ENCODE measurements at places on chromosomes 13 and 19.

- DNase-seq = no peak
Measured at GRCh38 chr13:39485314-39485700, 117.7 kb downstream of the LHFPL6 start.

- DNase-seq = no peak
Measured at GRCh38 chr13:59229401-59229800, 934.3 kb downstream of the DIAPH3 start.

- no peak for DNase-seq
Measured at GRCh38 chr19:18418483-18419194, 559 bp upstream of the SSBP4 start.

GRCh38 chr19:58364146-58364545, 1.6 kb upstream of the ZNF497 start:
- no peak for DNase-seq

DNA sequence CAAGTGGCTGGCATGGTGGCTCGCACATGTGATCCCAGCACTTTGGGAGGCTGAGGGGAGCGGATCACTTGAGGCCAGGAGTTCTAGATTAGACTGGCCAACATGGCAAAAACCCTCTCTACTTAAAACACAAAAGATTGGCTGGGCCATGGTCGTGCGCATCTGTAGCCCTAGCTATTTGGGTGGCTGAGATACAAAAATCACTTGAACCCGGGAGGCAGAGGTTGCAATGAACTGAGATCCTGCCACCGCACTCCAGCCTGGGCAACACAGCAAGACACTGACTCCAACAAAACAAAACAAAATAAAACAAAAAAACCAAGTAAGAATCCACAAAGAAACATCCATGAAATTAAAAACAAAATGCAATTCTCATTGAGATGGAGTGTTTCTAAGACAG, 630.6 kb downstream of the UQCRFS1 start:
- no peak for DNase-seq

DNA sequence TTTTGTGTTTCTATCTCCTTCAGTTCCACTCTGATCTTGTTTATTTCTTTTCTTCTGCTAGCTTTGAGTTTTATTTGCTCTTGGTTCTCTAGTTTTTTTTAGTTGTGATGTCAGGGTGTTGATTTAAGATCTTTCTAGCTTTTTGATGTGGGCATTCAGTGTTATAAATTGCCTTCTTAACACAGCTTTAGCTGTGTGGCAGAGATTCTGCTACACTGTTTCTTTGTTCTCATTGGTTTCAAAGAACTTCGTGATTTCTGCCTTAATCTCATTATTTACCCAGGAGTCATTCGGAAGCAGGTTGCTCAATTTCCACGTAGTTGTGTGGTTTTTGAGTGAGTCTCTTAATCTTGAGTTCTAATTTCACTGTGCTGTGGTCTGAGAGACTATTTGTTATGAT, 251.7 kb upstream of the HTR2A start:
- DNase-seq = no peak

GRCh38 chr13:99374169-99374991, 67.2 kb upstream of the GPR183 start:
- no peak for DNase-seq

DNA sequence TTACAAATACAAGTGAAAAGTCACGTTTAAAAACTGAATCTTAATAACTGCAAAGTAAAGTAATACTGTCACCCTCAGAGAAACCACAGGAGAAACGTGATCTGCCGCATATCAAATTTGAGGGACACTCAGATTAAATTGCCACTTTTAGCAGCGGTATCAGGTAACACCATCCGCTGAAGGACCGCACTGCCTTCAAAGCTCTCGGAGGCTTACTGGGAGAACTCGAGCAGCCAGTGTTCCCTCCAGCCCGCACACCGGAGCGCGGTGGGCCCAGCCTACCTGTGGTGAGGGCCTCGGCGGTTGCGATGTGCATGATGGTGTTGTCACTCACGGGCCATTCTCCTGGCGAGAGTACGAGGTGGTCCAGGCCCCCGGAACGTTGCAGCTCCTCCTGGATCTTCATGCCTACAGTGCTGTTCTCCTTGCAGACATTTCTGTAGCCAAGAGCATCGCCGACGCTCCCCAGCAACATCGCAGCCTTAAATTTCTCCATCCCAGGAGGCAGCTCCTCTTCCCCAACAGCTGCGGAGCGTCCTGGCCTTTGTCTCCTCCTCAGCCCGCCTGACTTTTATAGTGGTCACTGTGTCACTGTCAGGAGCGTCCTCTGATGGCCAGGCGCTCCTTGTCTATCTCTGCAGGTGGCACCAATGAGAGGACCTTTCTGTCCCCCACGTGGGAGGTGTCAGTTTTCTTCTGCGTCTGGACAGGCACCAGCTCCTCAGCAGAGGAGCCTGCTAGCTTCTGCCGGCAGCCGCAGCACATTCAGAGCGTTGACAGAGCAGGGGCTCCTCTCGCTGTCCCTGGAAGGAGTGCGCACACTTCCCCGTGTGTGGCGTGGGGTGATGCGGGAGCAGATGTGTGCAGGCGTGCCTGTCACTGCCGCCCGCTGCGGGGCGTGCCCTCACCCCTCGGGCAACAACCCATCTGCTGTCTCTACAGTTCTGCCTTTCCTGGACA, at the start of gene ADPRHL1:
Gene ADPRHL1, minus strand, starts transcription at position 547 of the 960 bp plus-strand sequence. Its CDS starts 51 bp downstream, at position 496.
- no peak for DNase-seq

GRCh38 chr13:88704600-88705275, 1033.6 kb downstream of the SLITRK5 start:
- DNase-seq = no peak

- DNase-seq = peak; percentile 33
Measured at GRCh38 chr19:28701491-28701890, 511.5 kb downstream of the UQCRFS1 start.

GRCh38 chr19:10295305-10295846, 5.6 kb downstream of the ICAM5 start:
- no peak for DNase-seq

DNA sequence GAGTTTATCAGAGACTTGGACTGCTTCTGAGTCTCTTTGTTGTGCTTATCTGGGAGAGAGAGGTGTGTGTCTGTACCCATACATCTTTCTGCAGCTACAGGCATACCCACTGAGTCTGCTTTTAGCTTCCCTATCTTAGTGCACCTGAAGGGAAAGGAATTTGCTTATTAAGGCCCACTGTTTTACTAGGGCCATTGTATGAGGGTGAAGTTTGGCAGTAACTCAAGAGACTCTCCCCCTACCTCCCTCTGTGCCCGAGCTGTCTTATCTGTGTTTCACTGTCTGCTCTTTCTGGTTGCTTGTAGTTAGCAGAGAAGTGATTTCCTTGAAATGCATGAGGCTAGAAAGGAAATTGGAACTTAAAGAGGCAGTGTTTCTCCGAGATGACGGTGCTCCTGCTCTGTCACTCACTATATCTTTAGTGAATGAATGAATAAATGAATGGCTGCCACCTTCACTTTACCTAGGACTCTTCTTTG, 678 bp upstream of the CD33 start:
- no peak for DNase-seq

GRCh38 chr13:44263751-44264620, 109.6 kb upstream of the SERP2 start:
- no peak for DNase-seq

DNA sequence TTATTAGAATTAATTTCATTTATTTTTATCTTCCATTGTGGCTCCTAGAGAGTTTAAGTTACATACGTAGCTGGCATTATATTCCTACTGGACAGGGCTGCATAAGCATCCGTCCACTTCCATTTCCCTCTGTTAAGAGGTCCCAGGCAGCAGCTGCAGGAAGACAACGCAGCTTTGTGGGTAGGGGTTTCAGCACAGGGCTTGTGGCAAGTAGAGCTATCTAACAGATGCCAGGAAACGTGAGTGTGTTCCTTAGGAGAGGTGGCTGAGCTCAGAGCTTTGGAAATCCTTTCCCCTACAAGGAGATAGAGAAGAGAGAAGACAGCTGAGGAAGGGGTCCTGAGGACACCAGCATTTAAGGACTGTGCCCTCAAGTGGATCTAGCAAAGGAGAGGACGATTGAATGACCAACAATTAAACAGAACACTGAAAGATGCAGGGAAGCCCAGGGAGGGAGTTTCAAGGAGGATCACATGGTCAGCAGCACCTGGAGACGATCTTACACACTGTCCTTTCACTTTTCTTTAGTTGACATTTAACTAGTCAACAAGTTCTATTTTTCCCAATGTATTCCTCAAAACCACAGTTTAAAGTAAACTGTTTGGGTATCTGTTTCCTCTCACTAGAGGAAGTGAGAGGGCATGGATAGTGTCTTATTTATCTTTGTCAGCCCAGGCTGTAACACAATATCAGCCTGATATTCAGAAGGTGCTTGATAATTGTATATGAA, 2.3 kb upstream of the N4BP2L1 start:
- DNase-seq = no peak

DNA sequence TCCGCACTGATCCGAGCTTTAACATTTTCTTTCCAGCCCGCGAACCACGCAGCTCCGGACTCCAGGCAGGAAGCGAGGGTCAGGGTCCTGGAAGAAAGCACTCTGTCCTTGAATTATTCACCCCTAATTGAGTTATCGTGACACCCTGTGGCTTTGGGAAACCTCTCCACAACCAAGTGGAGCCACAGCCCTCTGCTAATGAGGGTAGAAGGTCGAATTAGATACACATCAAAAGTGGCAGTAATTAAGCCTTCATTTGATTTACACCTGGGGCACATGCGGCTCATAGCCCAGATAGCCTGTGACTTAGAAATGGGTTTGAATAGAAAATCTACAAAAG, 15.9 kb upstream of the RNF17 start:
- no peak for DNase-seq

- DNase-seq = no peak
Measured at GRCh38 chr19:4997297-4997696, 28.4 kb downstream of the KDM4B start.

GRCh38 chr19:4103080-4103433, 20.9 kb downstream of the MAP2K2 start:
- DNase-seq = no peak

DNA sequence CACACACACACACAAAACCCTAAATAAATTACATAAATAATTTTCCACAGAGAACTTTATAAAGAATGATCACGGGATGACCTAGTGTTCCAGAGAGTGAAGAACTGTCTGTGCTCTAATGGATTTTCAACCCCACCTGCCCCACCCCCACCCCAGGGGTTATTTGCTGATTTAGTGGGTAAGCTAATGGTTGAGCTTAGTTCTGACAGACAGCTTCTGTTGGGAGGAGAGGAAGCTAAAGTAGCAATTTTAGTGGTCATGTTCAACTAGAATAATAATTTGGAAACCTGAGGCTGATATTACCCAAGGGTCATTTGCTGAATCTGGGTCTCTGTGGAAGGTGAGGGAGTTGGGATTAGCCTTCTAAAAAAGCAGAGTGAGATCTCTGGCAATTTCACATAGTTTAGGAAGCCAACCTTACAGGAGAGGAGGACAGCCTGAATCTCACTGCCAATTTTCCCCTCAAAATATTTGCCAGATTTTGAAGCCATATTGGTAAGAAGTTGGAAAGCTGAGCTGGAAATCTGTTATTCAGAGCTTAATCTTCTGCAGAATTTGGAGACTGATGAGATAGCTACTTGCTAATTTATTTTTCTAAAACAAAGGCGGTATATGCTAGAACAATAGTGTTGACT, 68.7 kb downstream of the POSTN start:
- DNase-seq = no peak

GRCh38 chr19:43572171-43572588, 3.1 kb downstream of the XRCC1 start:
- DNase-seq = no peak

DNA sequence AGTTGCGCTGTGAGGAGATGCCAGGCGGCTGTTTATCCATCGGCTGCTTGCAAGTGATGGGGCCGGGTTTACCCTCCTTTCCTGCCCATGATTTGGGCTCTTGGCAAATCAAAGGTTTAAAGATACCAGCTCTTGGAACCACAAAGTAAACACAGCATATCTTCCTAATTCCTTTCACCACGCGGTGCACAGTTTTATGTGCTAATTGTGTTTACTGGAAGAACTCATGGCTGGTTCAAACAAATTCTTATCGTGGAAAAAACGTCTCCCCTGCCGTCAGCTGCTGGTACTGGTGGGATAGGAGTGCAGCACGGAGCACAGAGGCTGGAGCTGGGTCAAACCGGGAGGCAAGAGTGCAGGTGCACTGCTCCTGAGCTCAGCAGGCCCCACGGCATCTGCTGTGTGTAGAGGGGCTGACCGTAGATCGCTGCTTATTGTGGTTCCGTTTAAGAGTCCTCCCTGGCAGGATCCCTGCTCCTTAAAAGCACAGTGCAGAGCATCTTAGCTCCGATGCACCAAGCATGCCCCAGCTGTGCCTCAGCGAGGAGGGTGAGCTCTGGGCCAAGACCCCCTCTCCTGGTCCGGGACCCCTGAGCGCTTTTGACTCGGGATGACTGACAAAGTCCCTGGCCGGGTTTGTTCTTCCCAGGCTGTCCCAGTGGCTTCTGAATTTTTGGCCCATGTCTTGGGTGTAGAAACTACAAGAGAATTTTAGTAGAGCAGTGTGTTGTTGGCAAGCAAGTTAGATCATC, 51.3 kb upstream of the GAS6 start:
- no peak for DNase-seq

DNA sequence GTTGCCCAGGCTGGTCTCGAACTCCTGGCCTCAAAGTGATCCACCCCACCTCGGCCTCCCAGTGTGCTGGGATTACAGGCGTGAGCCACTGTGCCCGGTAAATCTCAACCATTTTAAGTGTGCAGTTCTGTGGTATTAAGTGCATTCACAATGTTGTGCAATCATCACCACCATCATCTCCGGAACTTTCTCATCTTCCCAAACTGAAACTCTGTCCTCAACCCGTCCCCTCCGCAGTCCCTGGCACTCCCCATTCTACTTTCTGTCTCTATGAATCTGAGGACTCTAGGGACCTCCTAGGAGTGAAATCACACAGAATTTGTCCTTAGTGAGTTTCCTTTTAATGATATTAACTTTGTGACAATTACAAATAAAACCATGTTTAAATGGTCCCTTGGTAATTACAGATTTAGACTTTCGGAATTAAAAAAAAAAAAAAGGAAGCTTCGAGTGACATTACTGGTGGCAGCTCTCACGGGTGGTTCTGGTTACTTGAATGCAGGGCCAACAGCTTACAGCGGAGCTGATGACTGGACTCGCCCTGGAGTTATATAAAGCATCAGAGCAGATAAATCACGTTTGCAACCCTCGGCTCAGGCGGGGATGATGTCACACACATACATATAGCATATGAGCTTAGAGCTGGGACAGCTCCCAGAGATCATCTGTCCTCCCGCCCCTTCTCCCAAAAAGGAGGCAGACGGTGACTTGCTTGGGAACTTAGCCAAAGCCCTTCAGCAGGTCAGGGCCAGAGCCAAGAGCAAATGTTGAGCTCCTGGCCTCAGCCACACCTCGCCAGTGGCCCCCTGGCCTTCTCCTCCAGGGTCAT, 89.8 kb downstream of the ZNF557 start:
- peak; percentile 75 for DNase-seq

- DNase-seq = no peak
Measured at GRCh38 chr13:111382411-111382810, 62.0 kb downstream of the TEX29 start.
